ENCODE measurements at places on chromosomes 5 and 9. TPM values are rescaled to one million over a fixed set of nuclear protein-coding genes. Genes with fewer than 3 reads are reported as not detected.

GRCh38 chr9:34289159-34289558 is 39.9 kb downstream of the KIF24 start:
- DNase-seq, result no peak

- no peak for DNase-seq
These were observed 51.4 kb downstream of the PFDN1 start for GRCh38 chr5:140251527-140251973.

DNA sequence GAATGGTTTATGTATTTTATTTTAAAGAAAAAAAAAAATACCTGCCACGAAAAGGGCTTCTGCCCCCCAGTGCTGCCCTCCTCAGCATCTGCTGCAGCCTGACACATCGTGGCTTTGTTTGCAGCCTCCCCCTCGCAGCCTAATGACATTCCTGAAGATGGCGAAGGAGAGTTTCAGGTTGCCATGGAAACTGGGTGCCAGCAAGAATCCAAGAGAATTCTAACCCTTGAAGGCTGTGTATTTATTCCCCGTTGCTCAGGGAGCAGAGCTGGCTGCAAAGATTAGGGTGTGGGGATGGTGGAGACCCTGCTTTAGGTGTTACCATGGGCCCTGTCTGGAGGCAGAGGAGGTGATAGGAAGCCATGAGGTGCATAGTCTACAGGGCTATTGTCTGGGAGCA is 126.6 kb downstream of the NSG2 start:
- no peak for DNase-seq

DNA sequence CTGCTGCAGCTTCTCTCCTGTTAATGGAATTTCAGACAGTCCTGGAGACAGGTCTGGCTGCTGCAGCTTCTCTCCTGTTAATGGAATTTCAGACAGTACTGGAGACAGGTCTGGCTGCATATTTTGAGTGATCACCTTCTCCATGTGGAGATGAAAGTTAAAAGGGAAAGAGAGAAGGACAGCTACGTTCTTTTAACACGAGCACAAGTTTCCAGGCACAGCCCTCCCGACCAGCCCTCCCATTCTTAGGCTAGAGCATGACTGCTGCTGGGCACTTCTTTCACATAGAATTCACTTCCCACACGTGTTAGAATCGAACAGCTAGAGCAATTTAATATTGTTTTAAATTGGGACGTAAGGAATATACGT is 133.3 kb upstream of the DMRT1 start:
- DNase-seq, result no peak

DNA sequence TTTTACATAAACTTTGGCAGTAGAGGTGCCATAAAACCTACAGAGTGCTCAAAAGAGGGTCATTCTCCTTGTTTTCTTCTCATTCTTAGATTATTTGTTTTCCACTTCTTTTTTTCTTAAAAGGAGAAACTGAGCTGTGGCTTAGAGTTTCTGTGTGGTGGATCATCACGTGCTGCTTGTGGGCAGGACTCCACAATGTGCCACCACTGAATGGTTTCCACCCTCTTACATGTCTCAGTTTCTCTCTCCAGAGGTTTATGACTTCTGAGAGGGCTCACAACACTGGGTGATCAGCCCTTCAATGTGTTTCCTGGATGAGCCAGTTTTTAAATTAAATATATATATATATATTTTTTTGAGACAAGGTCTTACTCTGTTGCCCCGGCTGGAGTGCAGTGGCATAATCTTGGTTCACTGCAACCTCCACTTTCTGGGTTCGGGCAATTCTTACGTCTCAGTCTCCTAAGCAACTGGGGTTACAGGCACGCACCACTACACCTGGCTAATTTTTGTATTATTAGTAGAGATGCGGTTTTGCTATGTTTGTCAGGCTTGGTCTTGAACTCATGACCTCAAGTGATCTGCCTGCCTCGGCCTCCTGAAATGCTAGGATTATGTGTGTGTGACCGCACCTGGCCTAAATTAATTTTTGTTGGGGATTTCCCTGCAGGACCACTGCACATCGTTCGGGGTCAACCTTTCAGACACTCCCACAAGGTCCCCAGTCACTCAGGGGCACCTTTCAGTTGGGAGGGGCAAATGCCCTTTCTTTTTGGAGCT is 3.1 kb upstream of the UNC13B start:
- no peak for DNase-seq

DNA sequence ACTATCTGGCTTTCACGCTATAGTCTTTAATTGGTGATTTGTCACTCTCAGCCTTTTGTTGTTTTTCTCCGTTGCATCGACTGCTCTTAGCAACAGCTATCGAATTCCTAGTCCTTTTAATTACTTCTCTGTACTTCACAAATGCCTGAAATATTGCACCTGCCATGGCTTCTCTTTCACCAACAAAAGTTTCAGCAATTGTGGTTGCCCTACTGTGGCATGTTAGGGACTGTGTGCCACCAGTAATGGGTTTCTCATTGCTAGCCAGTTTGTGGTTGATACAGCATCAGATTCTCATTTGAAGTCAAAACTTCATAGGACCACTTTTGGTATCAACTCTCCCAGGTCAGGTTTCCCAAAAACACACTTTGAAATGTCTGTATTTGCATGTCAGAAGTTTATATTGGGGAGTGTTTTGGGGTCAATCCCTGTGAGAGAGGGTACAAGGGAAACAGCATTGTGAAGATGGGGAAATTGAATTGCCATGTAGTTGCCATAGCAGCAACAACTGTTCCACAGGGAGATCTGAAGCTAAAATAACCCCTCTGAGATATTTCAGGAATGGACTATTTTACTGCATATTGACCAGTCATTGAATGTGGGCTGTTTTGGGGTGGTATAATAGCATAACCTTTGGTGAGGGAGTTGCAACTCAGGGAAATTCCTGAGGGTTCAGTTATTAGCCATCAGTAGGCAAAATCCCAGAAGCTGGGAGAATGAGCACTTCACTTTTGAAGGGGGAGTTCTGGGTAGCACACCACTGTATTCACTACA is 99.2 kb downstream of the WDR70 start:
- DNase-seq, result no peak

- DNase-seq, result no peak
These were observed 70.8 kb upstream of the CDKN2B start for GRCh38 chr9:22079873-22080341.

GRCh38 chr9:136363106-136363948 is at the start of gene DNLZ:
DNLZ (minus strand) TSS chr9:136363744; CDS start chr9:136363714, 30 bp downstream.
- peak; percentile 99 for DNase-seq

- DNase-seq, result no peak
These were observed 995.8 kb upstream of the ACO1 start for GRCh38 chr9:31388660-31389059.

DNA sequence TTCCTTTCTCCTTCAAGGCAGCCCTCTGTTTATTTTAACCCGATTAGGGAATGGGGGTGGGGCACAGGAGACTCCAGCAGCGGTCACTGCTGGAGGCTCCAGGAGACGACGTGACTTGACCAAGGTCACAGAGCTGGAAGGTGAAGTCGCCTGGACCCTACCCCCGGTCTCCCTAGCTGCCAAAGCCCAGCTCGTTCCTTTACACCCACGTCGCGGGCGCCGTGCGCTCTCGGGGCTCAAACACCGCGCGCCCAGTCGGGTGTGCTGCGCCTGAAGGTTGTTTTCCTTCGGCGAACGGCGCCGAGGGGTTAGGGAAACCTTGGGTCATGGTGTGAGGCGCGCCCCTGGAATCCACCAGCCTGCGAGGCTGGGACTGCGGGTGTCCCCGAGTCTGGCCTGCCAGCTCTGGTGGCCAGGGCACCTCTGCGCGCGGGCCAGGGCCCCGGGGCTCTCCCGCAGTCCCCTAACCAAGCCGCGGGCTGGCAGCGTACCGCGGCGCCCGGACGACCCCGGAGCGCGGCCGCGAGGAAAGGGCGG is 747 bp upstream of the UNC5A start:
- DNase-seq, result no peak

GRCh38 chr5:73136055-73136562 is 15.7 kb downstream of the TMEM171 start:
- DNase-seq, result no peak

DNA sequence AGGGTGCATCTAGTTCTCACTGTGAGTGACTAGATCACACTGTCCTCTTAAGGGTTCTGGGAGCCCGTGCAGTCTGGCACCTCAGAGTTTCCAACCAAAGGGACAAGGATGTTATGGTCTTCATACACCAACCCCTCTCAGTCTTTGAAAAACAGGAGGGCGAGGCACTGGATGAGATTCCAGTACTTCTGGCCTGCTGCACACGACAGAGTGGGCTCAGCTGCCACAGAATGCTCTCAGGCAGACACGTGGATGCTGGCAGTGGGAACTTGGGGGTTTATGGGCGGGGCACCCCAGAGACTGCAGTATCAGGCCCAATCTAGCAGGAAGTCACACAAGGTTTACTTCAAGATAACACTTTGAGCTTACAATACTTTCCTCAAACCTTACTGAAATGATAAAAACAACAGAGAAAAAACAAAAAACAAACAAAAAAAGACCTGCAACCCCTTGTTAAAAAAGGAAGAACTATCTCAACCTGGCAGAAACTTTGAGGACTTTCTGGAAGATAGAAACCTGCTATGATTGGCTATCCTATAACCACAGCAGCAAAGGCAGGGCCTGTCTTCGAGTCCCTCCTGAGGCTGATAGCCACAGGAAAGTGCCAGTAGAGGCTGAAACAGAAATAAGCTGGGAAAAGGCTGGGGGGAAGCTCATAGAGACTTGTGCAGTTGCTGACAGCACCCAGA is 28.3 kb upstream of the TGFBR1 start:
- DNase-seq, result no peak

Gene SOHLH1
- not detected for total RNA-seq

Gene RLN2
- total RNA-seq, result not detected

Gene PPP2CA
- total RNA-seq, result 100 TPM

Gene CD274
- 4.7 TPM for total RNA-seq

Gene CTSV
- total RNA-seq, result not detected

Gene SNCB
- total RNA-seq, result not detected

Gene EXD3
- total RNA-seq, result 48.1 TPM

Gene WWC1
- 2.1 TPM for total RNA-seq

Gene SPINK7
- not detected for total RNA-seq

Gene MTMR12
- total RNA-seq, result 40.6 TPM

Measured in sciatic nerve (tissue), 2 donors.